ENCODE measurements at places on chromosomes 11 and 22.

- no peak for DNase-seq
Measured at GRCh38 chr11:12276356-12276755, 101.0 kb upstream of the PARVA start.

DNA sequence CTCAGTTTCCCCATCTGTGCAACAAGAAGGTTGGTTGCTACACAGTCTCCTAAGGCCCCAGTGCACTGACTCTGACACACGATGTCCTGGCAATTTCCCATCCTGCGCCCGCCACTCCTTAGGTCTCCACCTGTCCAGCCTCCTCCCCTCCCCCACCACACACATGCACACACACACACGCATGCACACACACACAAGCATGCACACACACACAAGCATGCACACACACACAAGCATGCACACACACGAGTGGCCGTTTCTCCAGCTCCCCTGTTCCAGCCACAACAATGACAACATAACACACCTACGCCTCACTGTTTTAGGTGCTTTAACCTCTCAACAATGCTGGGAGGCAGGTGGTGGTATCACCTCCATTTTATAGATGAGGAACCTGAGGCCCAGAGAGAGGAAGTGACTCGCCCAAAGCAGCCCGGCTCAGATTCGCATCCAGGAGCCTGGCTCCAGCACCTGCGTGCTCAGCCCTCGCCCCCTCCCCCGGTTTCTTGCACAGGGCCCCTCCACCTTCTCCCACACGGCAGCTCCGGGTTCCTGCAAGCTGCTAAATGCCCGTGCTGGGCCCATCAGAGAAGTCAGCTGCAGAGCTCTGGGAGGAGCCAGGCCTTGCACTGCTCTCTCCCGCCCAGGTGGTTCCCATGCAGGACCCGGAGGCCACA, 13.0 kb downstream of the CYTH4 start:
- DNase-seq, result peak; percentile 46

DNA sequence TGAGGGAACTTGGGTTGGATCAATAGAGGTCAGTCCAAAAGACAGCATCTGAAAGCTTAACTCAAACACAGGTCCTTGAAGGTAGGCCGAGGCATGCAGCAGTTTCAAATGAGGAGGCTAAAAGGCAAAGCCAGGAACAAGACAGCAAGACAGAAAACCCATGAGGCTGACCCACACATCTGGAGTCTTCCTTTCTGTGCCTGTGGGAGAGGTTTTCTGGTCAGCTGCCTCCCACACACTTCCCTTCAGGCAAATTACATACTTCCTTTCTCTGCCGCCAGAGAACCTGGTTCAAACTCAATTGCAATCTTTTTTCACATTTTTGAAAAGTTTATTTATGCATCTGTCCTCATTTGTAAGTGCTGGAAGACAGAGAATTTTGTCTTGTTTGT, 29.8 kb upstream of the CRTAM start:
- DNase-seq, result no peak

- DNase-seq, result no peak
Measured at GRCh38 chr11:94926271-94926625, 47.1 kb downstream of the CWC15 start.

DNA sequence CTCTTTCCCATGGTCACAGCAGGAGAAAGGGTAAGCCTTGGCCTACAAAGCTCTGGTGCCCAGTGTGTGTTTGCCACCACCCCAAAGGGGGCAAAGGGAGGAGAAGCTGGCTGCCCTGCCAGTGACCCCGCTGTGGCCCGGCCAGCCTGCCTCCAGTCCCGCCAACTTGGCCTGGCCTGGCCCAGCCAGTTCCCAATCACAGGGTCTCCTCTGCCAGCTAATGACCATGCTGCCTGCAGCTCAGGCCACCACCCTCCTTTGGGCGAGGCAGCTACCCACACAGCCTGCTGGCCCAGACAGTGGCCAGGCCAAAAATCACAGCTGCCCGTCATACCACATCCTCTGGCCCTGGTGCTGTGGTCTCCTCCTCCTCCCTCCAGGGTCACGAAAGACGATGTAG, 5.1 kb downstream of the GDPD5 start:
- no peak for DNase-seq
